ENCODE measurements at places on chromosomes 2 and 18.

- DNase-seq = no peak
Observed at GRCh38 chr2:156589381-156590079, 153.4 kb downstream of the GPD2 start.

DNA sequence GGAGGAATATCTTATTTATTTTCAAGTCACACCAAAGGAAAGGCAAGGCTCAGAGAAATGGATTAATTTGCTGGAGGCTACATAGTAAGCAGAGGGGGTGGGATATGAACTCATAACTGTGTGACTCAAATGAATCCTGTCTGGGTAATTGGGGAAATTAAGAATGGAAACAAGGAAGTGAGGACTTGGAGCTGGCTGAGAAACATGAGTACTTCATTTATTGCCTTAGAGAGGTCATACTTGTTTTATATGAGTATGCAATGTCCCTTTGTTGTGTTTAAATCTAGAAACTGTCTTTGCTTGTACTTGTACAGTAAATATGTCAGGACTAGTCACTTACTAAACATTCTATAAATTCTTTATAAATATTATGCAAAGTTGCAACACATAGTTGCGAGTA lies 2166.7 kb upstream of the PIK3C3 start:
- DNase-seq = no peak

DNA sequence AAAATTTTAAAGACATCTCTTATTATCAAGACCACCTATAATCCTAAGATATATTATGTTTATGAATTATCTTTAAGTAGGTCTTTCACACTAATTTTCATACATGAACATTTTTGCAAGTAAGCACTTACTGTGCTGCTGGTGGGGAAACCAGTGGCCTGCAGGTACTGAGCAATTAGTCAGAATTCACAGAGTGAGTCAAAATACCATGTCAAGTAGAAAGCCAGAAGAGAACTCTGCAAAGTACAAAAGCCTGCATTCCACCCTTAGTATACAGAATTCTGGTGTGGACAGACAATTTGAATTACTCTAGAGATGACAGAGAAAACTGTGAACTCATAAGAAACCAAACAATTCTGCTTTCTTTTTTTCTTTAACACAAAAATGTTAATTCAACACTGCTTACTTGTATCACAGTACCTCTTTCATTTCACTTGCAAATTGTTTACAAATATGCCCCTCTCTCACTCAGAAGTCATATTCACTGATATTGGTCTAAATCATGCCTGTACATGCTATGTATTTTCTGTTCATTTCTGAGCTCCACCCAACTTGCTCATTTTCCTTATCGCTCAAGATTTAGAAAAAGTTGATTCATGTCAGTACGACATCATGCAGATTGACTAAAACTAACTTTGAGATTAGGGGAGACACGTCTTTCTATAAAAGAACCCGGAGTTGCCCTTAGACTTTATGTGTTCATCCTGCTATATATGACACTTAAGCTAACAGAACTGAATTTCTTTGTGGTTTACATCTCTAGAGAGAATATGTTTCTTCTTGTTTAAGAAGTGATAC lies 182.9 kb downstream of the IKZF2 start:
- no peak for DNase-seq

DNA sequence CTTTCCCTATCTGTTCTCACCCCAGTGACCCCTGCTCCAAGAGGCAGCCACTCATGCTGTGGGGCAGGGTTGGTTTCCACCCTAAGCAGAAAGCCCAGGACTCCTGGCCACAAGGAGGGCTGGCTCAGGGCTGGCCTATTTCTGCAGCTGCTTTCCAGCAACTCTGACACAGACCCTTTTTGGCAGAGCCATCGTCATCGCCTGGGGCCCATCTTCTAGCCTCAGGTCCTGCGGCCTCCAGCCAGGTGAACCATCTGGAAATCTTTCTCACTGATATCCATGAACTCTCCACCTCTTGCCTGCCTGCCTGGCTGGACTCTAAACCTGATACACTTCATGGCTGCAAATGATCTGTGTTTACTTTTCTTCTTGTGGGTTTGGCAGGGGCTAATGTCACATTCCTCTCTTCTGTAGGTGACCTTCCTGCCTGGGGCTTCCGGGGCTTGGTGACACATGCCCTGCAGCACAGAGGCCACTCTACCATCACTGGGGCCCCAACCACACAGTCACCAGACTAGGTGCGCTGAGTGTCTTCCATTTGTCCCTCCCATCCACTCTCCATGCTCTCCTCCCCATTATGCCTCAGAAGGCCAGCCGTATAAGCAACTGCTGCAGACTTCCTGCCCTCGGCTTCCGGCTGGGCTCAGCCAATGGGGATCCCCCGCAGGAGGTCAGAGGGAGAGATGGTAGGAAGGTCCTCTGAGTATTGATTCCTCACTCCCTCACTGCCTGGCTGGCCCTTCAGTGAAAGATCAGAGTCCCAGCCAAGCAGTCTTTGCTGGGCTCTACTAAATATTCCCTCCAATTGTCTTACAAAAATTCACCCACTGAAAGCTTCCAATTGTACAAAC lies 9.7 kb upstream of the COPS8 start:
- DNase-seq = no peak

GRCh38 chr2:73286134-73286655 lies 1.9 kb upstream of the FBXO41 start:
- DNase-seq = no peak

- DNase-seq = no peak
Observed at GRCh38 chr2:148596018-148596417, 48.5 kb upstream of the EPC2 start.

DNA sequence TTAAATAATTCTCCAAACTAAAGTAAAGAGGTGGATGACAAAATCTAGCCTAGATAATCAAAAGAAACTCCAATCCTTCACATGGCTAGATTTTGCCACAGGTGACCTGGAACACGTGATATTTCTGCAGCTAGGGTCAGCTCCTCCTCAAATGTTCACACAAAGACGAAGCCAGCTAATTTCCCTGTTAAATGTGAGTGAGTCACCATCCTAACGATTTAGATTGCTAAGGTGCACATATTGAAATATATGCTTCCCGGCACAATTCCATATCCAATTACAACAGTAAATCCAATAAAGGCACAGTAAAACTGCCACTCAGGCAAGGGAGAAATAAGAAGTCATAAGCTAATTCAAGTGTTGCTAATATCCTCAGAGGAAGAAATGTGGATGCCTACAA lies 28.7 kb downstream of the IKZF2 start:
- no peak for DNase-seq

- DNase-seq = no peak
Observed at GRCh38 chr2:76008001-76008702, 297.4 kb upstream of the GCFC2 start.

Measured in stimulated activated CD8-positive, alpha-beta memory T cell treated with anti-CD3 and anti-CD28 coated beads, Interleukin-4, amount 100 ng/mL, for 1 hour (primary cell).